Endodermal cell (in vitro differentiated cells): ENCODE measurements at places on chromosomes 12 and 14.

GRCh38 chr12:19298836-19299605 is 140.3 kb upstream of the AEBP2 start:
- DNase-seq = no peak

DNA sequence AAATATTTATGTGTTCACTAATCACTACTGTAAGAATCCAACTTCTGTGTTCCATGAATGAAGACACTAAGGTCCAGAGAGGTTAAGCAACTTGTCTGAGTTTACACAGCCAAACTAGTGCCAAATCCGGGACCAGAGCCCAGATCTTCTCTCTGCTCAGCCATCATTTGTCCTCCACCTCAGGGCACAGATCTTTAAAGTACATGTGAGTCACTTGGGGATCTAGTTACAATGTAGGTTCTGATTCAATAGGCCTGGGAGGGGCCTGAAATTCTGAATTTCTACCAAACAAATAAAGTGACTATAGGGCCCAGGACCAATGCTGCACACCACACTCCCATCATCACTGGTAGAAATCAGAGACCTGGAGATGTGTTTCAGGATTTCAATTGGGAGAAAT is 162.9 kb downstream of the GXYLT1 start:
- no peak for DNase-seq

DNA sequence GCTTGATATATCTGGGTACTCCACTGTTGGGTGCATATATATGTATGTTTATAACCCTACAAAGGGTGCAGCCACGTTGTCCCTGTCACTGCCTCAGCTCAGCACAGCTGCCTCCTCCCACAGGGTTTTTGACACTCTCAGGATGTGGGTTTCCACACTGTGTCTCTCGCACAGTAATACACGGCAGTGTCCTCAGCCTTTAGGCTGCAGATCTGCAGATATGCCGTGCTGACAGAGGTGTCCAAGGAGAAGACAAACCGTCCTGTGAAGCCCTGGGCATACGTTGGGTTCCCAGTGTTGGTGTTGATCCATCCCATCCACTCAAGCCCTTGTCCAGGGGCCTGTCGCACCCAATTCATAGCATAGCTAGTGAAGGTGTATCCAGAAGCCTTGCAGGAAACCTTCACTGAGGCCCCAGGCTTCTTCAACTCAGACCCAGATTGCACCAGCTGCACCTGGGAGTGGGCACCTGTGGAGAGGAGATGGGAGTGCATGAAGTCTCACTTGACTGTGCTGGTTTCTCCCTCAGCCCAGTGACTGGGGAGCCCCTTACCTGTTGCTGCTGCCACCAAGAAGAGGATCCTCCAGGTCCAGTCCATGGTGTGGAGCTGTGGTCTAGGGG is 498.7 kb downstream of the TMEM121 start:
- no peak for DNase-seq

- no peak for DNase-seq
These were observed 85.1 kb upstream of the NID2 start for GRCh38 chr14:52153939-52154338.
